Bone marrow (tissue), 2 donors: ENCODE measurements at places on chromosomes 7 and 10.
A peak's percentile ranks its signal among the peaks of the same experiment; 100 is the strongest.

GRCh38 chr7:92417913-92418312 lies 29.4 kb upstream of the GATAD1 start:
- no peak for DNase-seq

DNA sequence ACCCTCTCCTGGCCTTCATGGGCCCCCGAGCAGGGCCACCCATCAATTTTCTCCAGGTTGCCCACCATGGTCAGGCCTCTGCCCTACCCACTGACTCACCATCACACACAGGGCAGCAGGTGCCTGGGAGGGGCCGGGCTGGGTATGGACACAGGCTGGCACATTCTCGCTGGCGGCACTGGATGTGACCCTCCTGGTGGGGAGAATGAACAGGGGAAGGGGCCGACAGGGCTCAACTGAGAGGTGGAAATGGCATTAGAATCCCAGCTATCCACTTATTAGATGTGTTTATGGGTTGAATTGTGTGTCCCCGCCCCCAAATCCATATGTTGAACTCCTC lies 16.4 kb downstream of the KCP start:
- DNase-seq: no peak

DNA sequence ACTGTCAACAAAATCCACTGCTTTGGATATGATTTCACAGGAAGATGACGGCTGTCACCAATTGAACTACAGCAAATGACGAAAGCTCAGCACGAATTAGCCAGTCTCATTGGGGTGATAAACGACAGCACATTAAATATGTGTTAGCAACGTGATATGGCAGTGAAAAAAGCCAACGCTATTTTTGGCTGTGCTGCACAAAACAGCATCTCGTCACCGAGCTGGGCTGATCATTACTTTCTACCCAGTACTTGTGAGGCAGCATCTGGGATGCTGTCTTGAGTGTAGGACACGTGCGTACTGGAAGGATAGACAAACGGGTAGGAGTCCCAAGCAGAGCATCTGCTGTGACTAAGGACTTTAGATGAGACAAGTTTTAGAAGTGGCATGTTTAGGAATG lies 138.3 kb downstream of the EXOC4 start:
- DNase-seq: no peak

- no peak for DNase-seq
These were observed 40.0 kb upstream of the SORBS1 start for GRCh38 chr10:95601116-95601719.

DNA sequence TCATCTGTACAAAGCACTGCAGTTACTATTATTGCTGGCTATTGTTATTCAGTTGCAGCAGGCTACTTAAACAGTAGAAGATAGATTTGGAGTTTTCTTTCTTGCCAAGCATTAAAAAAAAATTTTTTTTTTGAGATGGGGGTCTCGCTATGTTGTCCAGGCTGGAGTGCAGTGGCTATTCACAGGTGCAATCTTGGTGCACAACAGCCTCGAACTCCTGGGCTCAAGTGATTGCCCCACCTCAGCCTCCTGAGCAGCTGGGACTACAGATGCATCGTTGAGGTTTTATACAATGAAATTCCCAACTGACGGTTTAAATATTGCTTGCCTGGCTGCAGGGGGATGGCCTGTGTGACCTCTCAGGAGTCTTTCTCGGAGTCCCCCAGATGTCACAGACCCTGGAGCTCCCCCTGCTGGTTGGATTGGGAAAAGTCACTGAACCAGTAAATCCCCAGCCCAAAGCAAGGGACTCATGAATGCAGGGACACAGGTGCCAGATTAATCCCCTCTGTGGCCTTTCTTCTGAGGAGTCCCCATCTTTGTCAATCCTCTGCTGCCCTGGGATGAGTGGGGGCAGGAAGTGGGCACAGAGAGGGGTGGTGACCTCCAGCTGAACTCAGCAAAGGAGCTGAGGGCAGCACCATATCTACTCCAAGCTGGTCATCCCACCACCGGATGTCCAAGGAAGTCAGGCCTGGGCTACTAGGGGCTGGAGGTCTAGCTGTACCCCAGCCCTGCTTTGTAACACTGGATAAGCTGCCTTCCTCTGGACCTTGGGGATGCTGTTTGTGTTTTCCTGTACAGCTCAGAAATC lies 149.6 kb downstream of the C10orf105 start:
- DNase-seq: peak; percentile 39

GRCh38 chr10:79380125-79380945 lies 33.1 kb downstream of the PPIF start:
- DNase-seq: no peak

GRCh38 chr10:51654918-51655317 lies 44.5 kb downstream of the CSTF2T start:
- DNase-seq: no peak

- DNase-seq: no peak
These were observed 19.3 kb downstream of the VWA2 start for GRCh38 chr10:114258274-114258840.

DNA sequence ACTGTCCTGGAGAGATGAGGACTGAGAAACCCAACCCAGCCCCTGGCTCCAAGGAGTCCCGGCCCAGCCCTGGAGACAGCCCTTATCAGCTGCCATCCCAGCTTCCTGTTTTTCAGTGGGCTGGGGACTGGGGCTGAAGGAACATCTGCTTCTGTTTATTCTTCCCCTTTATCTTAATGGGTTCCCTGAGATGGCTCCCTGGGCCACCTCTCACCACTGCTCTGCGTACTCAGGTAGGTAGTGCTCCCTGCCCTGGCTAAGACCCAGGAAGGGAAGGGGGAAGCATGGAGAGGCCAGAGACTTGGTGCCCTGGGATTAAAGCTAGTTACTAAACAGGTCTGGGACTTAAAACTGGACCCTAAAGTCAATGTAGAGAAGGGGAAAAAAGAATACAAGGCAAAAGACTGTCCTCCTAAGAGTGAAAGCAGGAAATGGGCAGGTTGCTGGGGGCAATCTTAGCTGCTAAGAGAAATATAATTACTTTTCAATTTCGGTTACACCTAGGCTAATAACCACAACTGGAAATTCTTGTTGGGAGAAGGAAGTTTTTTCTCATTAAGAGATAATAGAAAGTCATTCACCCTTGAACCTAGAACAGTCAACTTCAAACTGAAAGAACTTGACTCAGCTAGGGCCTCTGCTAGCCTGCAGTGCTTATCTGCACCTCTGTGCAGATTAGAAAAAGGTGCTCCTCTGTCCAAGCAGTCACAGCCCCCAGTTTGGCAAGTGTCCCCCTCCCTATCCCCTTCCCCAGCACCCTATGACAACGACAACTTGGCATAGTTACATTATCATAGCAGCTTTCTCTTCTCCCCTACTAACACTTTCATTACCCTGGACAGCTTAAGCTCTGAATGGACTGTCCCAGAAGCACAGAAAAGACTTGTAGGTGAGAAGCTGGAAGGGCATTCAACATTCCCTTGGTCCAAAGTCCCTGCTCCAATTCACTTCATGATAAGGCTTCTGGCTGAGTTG lies 65.6 kb upstream of the KDM7A start:
- no peak for DNase-seq

GRCh38 chr7:157490465-157490912 lies 153.7 kb downstream of the DNAJB6 start:
- peak; percentile 4 for DNase-seq

DNA sequence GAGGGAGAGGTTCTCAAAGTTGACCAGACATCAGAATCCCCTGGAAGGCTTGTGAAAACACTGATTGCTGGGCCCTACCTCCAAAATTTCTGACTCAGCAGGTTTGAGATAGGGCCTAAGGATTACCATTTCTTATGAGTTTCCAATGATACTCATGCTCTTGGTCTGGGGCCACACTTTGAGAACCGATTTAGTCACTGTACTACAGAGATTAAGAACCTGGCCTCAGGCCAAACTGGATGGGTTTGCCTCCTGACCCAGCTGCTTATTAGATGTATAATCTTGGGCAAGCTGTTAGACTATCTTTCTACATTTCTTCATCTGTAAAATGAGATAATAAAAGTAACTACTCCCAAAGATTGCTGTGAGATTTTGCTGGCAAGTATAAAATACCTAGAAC lies 77.1 kb upstream of the SCIN start:
- no peak for DNase-seq
